T-cell (primary cell): ENCODE measurements at places on chromosomes 11 and 22. TPM values are rescaled to one million over a fixed set of nuclear protein-coding genes. Genes with fewer than 3 reads are reported as not detected.

Gene KRTAP5-8
- total RNA-seq, result not detected

Gene XNDC1N
- total RNA-seq, result 21.6 TPM

Gene SNX32
- total RNA-seq, result 0.26 TPM

Gene GLYATL2
- total RNA-seq, result not detected

Gene MUC2
- total RNA-seq, result 0.12 TPM

Gene SYTL2
- total RNA-seq, result 26.4 TPM

Gene GUCY1A2
- total RNA-seq, result 0.09 TPM

Gene MFRP
- total RNA-seq, result not detected

Gene TRIM5
- total RNA-seq, result 23.4 TPM

Gene RIMBP3C
- total RNA-seq, result not detected

Gene CHRNA10
- total RNA-seq, result 2.1 TPM

Gene CSNK2A3
- not detected for total RNA-seq

Gene CNTF
- total RNA-seq, result 2.4 TPM

DNA sequence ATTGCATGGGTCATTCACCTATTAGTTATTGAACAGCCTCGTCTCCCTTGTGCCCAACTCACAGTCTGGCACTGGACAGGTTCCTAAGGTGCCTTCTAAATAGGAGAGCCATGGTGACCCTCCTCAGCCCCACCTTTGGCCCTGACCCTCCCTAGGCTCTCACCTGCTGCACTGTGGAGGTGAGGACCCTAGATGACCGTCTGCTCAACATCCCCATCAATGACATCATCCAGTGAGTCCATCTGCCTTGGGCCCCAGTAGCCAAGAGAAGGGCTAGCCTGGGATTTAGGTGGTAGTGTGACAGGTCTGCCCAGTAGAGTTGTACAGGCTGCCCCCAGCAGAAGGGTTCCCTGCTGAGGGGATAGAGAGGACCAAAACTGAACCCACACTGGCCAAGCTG, 13.6 kb downstream of the UCP2 start:
- DNase-seq, result no peak

DNA sequence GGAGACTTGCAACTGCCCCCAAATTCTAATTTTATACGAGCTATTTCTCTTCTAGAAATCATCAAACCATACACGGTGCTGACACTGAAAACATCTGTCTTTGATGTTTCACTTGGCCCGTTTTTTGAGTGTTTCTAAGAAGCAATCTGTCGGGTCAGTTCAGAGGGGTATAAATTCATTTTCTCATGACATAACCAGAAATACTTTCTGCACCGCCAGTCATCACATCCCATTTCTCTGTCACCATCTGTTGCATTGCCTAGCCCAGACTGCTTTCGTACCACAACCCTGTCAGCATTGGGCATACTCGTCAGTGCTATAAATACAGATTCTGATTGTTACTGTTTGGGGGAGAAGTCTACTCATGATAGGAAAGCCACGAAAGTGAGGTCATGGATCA, 63.1 kb upstream of the CCDC90B start:
- DNase-seq, result no peak

DNA sequence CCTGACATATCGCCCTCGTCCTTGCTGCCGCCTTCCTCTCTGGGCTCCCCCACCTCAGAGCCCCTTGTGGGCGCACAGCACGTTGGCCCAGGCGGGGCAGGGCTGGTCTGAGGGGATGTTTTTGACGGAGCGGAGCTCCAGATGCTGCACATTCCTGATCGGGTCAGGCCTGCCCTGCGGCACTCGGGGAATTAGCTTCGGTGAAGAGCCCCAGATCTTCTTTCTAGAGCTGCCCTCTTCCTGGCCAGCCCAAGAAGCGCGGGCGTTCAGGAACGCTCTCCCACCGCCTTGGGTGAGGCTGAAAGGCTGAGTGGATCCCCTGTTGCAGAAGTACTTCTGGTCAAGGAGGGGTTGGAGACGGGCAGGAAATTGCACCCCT, 12.1 kb downstream of the YPEL4 start:
- no peak for DNase-seq

GRCh38 chr11:133403900-133404299, 128.4 kb downstream of the OPCML start:
- no peak for DNase-seq

DNA sequence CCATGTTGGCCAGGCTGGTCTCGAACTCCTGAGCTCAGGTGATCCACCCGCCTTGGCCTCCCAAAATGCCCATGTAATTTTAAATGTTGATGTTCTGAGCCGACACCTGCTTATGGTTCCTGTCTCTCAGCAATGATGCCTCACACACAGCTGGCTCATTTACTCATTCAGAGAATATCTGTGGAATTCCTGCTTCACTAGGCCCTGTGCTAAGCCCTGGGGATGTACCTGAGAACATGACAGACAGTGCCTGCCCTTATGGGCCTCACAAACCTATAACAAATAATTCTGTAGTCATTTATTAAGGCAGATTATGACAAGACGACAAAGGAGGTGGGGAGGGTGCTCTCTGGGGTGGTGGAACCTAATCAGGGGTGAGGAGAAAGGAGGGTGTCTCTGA, 93.7 kb downstream of the PRR5L start:
- DNase-seq, result no peak

DNA sequence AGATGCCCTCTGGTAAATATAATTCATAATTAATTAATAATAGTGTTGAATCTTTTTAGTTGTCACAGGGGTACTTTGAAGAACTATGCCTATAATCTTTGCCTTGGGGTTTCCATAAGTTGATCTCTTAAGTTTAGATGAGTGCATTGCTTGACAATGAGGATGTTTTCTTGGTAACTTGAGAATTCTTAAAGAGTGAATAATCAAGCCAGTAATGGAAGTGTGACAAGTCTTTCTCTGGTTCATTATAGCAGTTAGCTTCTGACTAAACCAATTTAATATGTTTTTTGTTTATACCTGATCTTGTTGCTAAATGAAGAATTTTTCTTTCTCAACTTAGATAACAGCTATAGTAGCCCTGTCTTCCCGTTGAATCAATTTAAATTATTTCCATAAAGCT, 46.2 kb downstream of the ATXN10 start:
- no peak for DNase-seq

GRCh38 chr11:116641561-116642045, 131.2 kb downstream of the BUD13 start:
- no peak for DNase-seq

GRCh38 chr11:132357811-132358572, 987.6 kb downstream of the NTM start:
- no peak for DNase-seq

DNA sequence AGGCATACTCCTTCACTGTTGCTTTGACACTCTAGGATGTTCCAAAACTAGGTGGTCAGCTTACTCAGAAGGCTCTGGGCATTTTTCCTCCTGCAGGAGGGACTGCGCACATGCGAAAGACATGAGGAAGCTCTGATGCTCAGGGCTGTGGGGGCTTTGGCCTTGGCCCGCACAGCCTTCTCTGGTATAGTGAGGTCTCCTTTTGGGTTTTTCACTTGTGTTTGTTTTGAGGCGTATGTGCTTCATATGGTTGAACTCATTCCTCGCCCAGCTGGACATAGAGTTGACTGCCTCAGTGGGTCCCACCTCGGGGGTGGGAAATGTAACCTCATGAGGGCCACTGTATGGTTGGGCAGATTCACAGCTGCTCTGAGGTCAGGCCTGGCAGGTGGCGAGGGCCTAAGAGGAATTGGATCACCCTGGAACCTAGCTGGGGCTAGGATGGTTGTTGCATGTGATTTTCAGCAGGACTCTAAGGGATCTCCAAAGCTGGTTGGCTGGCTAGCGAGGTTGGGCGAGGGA, 63.7 kb downstream of the PTPRJ start:
- DNase-seq, result no peak

DNA sequence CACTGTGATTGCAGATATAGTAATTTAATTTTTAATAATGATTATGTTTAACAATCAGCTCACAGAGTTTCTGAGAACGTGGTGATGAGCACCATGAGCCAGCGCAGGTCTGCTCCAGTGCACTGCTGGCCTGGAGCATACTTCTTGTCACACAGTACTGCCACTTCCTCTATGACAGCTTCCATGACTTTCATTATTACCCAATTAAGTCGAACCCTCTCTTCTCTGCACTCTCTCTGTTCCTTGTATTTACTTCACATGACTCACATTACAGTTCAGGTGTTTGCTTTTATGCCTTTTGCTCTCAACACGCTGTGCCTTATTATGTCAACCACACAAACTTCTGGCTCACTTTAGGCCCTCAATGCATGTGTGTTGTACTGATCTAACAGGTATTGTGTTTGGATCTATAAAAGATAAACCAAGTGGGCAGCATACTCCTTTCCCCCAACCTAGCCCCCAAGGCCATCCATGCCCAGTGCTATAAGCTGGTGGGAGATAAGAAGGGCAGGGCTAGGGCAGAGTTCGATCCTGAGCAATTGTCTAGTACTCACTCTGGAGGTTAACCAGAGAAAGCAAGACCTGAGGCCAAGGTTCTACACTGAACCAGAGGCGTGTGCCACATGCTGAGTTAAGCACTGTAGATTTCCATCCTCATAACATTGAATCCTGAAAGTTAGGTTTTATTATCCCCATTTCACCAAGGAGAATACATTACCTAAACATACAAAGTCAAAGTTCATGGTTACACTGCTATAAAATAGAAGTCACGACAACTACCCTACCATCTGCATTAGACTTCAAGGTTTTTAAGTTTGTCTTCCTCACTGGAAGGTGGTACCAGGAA, 356.5 kb downstream of the INSC start:
- DNase-seq, result no peak

DNA sequence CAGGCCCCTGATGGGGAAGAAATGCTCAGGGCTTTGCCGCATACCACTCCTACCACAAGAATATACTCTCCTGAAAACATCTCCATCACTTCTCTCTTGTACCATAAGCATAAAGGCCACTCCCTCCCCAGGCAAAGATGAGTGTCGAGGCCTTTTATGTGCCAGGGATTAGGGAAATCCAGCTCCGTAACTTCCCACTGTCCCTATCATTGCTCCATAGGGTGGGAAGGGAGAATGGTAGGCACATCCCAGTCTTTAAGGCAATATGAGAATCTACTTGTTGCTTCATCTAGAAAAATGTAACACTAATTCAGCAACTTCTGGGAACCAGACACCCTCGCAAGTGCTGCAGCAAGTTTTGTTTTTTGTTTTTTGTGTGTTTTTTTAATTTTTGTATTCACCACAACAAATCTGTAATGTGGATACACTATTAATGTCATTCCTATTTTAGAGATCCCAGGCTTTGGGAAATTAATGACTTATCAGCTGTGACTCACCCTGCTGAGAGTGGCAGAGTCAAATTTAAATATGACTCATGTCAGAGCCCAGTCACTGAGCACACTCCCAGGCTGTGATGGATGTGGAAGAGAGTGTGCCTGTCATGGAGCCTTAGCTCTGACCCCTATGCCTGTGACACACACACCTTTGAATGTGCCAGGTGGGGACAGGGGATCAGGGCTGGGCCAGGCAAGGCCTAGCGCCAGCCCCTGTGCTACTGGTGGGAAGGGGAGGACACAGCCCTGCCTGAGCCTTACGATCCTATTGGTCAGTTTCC, 23.4 kb downstream of the PANX1 start:
- no peak for DNase-seq

- no peak for DNase-seq
Observed at GRCh38 chr22:23037429-23038333, 32.6 kb upstream of the GNAZ start.

DNA sequence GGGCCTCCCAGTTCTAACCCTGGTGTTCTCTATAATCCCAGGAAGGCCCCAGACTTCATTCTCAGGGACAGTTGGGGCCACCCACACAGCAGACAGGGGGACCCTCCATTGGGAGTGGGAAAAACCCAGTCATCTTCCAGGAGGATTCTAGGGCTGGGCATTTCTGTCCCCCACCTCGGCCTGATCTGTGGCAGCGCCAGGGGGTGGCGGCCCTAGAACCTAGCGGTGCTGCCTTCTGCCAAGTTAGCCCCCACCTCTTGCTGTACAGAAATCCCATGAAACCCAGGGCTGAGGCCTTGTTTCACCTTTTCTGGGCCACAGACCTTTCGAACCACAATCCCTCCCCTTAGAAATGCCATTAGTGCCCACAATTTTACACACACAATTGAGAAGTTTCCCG, 9.6 kb downstream of the CHST1 start:
- DNase-seq, result no peak

- no peak for DNase-seq
Observed at GRCh38 chr11:118000850-118001228, 14.6 kb downstream of the IL10RA start.

GRCh38 chr22:19357270-19358105, 66.0 kb upstream of the CLTCL1 start:
- no peak for DNase-seq

GRCh38 chr11:93585758-93586157, 42.6 kb upstream of the SMCO4 start:
- DNase-seq, result no peak

DNA sequence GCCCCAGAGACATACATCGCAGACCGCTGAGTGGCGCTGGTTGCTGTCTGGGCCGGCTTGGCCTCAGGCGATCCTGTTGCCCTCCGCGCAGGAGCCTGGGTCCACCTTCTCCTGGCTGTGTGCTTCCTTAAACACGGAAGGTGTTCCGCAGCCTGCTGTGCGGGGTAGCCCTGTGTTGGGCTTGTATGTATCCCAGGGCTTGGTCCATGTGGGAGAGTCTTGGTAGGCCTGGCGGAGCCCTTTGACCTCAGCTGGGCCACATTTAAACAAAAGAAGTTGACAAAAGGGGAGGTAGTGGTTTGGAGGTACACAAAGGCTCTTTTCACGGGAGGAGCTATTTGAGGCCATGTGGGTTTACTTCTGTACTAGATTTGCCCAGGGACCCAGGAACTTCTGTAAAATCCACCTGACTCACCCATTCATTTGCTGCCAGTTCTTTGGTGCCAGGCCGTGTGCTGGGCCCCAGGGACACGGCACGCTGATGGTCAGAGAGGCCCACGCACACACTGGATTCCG, 11.0 kb upstream of the GRAMD4 start:
- DNase-seq, result no peak

- DNase-seq, result no peak
Observed at GRCh38 chr11:94526645-94527438, 14.6 kb downstream of the C11orf97 start.

- DNase-seq, result no peak
Observed at GRCh38 chr11:72398058-72398758, 36.1 kb downstream of the CLPB start.

- no peak for DNase-seq
Observed at GRCh38 chr22:35568751-35569739, 28.4 kb downstream of the RASD2 start.

- DNase-seq, result no peak
Observed at GRCh38 chr11:68889948-68890446, 13.6 kb downstream of the MRPL21 start.

DNA sequence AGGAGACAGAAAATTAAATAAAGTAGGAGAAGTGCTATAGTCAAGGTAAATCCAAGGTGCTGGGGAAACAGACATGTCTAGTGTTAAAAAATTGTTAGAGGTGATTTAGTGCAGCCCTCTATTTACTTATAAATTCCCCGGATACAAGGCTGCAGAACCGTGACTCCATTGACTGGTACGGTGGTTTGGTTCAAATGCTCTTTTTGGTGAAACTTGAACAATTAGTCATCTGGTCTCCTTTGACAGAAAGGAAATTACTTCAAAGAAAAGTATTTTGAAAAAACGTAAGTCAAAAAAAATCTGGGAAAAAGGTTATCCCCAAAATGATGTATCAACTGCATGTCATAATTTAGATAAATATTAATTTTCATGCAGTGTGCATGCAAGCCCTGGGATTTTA, 399.2 kb downstream of the CNTN5 start:
- DNase-seq, result no peak
